ENCODE measurements at places on chromosomes 2 and 18.

DNA sequence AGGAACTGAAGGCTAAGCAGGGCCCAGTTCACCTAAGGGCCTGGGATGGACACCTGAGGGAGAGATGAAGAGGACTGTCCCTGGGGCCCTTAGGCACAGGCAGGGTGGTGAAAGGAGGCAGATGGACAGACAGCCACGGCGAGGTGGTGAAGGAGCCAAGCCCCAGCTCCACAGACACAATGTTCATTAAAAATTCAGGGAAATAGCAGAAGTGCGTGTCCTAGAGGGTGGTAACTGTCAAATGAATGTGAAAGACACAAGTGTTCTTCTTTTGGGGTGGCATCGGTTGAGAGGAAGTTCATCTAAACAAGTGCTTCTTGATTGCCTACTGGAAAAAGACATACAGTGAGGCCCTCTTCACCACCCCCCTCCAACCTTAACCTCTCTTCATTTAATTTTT lies 76.2 kb upstream of the SIX2 start:
- DNase-seq, result no peak

- DNase-seq, result no peak
These were observed 810.8 kb upstream of the CHAC2 start for GRCh38 chr2:52956766-52957165.

- DNase-seq, result no peak
These were observed 51.5 kb upstream of the NXPH2 start for GRCh38 chr2:138831691-138832090.

GRCh38 chr18:35457140-35457704 lies 40.5 kb downstream of the INO80C start:
- no peak for DNase-seq

DNA sequence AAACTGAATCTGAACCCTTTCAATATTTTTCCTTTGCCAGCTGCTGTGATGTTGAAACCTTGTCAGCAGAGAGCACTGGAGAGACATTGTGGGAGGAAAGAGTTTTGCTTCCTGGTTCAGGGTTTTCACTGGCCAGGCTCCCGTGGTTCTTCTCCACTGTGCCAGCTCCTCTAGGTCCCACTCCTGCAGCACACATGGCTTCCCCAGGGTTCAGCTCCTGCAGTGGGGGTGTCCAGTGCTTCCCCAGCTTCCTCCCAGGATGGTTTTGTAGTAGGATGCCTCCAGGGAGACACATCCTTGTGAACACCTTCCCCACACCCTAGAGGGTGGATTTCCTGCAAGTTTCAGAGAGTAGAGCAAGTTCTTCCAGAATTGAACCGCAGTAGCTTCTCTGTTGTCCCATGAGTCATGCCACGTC lies 24.0 kb upstream of the SULT1C3 start:
- DNase-seq, result peak; percentile 0

- no peak for DNase-seq
These were observed 331.1 kb downstream of the PLCL1 start for GRCh38 chr2:198135481-198135934.

DNA sequence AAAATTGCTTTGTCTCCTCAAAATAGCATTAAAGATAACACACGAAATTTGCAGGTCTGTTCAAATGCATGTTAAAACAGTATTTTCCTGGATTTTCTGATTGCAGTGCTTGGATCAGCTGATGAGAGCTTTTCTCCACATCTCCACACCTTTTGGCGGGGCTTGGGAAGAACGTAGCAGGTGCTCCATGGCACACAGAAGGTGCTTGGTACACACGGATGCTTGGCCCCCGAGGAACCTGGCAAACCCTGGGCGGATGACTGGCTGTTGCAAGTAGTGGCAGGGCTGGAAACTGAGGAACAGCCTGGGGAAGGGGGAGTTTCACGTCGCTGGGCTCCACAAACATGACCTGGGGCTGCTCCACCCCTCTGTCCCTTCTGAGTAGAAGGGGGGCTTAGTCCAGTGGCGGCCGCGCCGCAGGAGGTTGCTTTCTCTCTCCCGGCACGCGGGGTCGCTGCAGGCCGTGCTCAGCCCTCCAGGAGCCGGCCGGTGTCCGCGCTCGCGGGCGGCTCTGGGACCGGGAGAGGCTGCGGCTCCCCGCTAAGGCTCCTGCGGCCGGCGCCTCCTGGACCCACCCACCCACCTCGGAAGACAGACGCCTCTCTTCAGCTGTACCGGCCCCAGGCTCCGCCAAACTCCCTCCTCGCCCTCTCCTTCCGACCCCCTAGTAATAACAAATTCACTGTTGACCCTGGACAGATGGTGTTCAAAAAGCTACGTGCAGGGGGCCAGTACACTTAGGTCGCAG lies 69.3 kb downstream of the MARCO start:
- peak; percentile 22 for DNase-seq

- DNase-seq, result no peak
These were observed 35.1 kb upstream of the MPP4 start for GRCh38 chr2:201733544-201733943.

GRCh38 chr2:171225302-171225980 lies 64.7 kb upstream of the TLK1 start:
- no peak for DNase-seq

GRCh38 chr18:53771664-53772063 lies 452.8 kb downstream of the MBD2 start:
- DNase-seq, result peak; percentile 81

DNA sequence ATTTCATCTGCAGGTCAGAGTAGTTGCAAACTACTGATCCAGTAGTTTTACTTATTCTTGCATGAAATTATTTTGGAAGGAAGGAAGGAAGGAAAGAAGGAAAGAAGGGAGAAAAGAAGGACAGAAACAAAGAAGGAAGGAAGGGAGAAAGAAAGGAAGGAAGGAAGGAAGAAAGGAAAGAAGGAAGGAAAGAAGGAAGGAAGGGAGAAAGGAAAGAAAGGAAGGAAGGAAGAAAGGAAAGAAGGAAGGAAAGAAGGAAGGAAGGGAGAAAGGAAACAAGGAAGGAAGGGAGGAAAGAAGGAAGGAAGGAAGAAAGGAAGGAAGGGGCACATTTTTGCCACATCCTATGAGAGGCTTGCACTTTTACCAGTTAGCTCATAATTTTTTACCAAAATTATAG lies 186.2 kb downstream of the LRRTM4 start:
- DNase-seq, result no peak

GRCh38 chr2:134319596-134320254 lies 65.9 kb downstream of the MGAT5 start:
- no peak for DNase-seq

GRCh38 chr2:58709687-58710354 lies 468.7 kb upstream of the FANCL start:
- no peak for DNase-seq

GRCh38 chr18:50986360-50987087 lies 18.7 kb downstream of the ELAC1 start:
- no peak for DNase-seq

- no peak for DNase-seq
These were observed 78.4 kb downstream of the PLA2R1 start for GRCh38 chr2:159984034-159984433.

- DNase-seq, result no peak
These were observed 180.9 kb downstream of the BCL2 start for GRCh38 chr18:63138436-63139340.

- no peak for DNase-seq
These were observed 1169.6 kb upstream of the CRIM1 start for GRCh38 chr2:35185861-35186412.

GRCh38 chr2:222960126-222960525 lies 91.9 kb upstream of the KCNE4 start:
- no peak for DNase-seq

DNA sequence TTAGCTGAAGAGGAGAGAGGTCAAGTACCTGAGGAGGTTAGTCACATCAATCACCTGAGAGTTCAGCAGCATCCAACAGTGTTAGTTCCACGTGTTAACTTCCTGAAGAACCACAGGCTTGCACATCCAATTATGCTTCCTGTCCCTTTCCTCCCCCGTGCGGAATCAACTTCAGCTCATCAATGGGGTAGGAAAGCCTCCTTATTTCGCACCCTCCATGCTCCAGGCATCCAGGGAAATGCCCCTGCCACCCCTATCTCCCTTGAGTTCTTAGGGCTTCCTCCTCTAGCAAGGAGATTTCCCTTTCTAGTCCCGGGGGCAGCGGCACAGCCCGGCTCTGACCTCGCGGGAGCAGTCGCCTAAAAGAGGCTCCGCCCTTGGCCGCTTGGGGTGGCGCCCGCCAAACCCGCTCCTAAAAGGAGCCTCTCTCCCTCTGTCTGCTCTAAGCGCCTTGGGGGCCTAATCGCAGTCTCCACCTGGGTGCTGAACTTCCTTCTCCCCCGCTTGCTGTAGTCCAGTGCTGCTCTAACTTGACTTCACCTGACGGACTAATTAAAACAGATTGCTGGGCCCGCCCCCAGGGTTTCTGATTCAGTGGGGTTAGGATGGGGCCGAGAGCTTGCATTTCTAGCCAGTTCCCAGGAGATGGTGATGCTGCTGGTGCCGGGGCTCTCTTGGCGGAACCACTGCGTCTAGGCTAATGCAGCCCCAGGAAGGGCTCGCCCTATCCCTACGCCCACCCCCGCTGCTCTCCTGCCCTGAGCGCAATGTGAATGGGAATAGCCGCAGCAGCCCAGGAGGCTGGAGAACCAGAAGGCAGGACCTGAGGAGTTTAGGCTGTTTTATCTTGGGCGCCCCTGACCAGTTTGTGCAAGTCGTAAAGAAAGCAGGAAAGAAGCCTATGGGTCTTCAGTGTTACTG lies 3.4 kb upstream of the TET3 start:
- no peak for DNase-seq

DNA sequence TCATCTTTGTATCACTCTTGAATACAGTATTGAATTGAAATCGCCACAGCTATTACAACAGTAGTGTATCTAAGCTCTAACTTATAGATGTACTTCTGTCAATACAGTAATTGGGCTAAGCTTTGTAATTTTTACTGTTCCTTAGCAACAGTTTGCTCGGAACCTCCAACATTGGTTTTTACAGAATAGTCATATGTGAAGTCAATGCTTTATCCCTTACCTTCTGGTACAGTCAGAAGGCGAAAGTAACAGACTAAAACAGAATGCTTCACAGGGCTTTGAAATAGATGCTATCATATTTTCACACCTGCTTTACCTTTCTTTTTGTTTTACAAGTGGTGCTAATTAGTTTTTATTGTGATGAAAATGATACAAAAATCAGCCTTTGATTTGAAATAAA lies 46.9 kb upstream of the CYP20A1 start:
- DNase-seq, result no peak

DNA sequence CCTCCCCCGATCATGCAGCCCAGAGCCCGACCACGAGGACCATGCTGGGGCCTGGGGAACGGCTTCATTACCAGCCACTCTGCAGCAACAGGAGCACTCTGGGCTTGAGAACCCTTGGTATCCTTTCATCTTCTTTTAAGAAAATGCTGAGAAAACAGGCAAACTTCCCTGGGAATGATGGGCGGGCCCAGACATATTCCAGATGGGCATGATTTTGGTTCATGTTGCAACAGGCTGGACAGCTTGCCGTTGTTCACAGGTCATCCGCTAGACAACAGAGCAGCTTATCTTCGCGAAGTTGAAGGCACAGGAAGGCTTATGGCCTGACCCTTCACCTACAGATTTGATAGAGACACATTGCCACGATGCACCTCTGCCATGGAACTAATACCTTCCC lies 121.0 kb downstream of the KLHL29 start:
- DNase-seq, result no peak

GRCh38 chr2:101638817-101639605 lies 58.5 kb upstream of the MAP4K4 start:
- DNase-seq, result no peak

DNA sequence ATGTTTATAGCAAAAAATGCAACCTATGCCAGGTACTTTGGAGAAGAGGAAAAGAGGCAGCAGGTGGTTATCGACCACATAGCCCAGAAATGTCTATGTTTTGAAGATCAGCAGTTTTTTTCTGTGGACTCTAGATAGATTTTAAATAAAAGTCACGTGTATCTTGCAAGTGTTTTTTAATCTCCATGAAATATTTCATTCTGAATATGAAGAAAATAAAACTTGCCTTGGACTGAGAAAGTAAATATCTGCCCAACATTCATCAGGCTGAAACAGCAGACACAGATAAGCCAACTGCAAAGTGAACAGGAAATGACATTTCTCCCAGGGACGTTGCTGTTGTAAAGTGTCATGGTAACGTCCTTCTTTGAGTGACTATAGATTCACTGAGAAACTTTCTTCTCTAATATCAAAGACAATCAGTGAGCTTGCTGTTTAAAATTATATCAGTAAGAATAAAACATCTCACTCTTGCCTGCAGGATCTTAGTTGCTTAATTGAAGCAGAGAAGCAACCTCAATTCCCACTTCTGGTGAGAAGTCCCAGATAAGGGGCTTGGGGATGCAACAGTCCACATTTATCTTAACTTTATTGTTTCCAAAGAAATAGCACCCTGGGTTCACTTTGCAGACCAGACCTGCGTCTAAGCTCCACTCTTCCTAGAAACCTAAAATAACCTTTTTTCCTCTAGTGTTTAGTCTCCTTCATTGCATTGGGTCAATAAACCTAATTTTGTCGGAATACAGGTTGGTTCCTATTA lies 6.3 kb downstream of the MYOM1 start:
- DNase-seq, result no peak

DNA sequence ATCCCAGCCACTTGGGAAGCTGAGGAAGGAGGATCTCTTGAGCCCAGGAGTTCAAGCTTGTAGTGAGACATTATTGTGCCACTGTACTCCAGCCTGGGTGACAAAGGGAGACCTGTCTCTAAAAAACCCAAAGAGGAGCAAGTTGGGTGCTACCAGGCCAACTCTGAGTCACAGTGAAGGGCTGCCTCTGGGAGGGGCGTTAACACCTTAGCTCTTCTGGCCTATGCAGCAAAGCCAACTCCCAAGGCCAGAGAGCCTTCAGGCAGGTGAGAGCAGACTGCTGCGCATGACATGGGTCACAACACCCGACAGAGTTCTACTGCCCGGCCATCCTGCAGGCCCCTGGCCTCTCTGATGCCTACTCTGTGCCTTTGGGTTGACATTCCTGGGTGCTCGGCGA lies 32.6 kb upstream of the ATG16L1 start:
- no peak for DNase-seq
